ENCODE measurements at places on chromosomes 11 and 22.

- DNase-seq: no peak
These were observed 31.1 kb upstream of the WT1 start for GRCh38 chr11:32466279-32466915.

GRCh38 chr11:102957953-102958352, 2.4 kb upstream of the MMP13 start:
- DNase-seq: no peak

DNA sequence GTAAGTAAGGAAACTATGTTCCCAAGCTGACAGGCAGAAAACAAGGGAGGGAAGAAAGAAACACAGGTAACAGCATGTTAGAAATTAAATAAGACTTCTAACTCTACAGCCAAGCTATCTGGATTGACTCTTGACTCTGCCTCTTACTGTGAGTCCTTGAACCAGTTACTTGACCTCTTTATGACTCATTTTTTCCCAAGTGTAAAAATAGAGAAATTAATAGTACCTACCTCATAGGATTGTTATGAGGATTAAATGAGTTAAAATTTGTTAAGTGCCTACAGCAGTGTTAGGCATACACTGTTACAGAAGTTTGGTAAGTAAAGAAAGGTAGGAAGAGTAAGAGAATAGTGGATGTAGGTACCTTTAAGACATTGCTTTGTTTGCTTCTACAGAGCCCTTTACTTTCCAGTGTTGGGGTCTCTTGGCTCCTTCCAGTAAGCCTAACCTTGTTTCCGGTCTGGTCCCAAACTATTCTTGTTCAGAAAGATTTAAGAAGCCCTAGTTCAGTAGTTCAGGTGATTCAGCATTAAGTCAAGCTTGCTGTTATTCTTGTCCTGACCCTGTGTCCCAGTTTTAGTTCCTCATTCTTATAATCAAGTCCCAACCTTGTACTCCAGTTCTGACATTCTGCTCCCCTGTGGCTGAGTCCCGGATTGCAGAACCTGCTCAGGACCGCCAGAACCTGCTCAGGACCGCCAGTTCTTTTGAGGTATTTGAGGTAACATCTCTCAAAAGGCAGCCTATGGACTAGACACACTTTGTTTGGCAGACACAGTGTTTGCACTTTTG, 963.4 kb upstream of the CCDC90B start:
- DNase-seq: no peak

DNA sequence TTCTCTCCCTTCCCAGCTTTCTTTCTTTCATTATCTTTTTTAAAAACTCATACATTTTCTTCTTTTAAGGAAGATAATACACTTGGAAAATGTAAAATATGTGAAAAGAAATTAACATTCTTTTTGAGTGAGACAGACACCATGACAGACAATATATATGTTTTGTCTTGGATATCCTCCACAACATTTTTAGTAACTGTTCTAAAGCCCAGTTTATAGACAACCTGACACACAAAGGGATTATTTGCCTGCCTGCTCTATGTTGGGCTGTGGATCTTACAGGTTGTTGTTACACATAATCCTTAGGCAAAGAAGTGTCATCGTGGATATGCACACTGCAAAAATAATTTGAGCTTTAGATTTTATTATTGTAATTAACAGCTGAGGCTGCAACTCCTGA, 301.4 kb upstream of the PDGFD start:
- DNase-seq: no peak

GRCh38 chr22:28247667-28248363, 328.8 kb upstream of the PITPNB start:
- no peak for DNase-seq

- DNase-seq: no peak
These were observed 10.9 kb upstream of the CAPN5 start for GRCh38 chr11:77055913-77056312.

- no peak for DNase-seq
These were observed 45.2 kb downstream of the TBX1 start for GRCh38 chr22:19805821-19806212.

DNA sequence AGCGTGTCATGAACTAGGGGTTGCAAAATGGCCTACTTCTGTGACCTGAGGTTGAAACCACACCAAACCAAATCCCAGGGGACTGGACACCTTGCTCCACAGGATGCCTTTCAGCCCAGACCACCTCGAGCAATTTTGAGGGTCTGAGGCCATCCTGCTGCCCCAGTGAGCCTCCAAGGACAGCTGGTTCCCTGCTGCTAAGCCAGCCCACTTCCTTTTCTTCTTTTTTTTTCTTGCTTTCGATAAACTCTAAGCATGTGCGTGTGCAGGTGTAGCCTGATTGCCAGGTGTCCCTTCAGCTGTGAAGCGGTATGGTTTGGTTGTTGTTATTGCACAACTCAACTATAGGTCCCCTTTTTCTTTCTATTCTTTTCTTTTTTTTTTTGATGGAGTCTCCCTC, 2.7 kb downstream of the CRYBB1 start:
- DNase-seq: no peak

DNA sequence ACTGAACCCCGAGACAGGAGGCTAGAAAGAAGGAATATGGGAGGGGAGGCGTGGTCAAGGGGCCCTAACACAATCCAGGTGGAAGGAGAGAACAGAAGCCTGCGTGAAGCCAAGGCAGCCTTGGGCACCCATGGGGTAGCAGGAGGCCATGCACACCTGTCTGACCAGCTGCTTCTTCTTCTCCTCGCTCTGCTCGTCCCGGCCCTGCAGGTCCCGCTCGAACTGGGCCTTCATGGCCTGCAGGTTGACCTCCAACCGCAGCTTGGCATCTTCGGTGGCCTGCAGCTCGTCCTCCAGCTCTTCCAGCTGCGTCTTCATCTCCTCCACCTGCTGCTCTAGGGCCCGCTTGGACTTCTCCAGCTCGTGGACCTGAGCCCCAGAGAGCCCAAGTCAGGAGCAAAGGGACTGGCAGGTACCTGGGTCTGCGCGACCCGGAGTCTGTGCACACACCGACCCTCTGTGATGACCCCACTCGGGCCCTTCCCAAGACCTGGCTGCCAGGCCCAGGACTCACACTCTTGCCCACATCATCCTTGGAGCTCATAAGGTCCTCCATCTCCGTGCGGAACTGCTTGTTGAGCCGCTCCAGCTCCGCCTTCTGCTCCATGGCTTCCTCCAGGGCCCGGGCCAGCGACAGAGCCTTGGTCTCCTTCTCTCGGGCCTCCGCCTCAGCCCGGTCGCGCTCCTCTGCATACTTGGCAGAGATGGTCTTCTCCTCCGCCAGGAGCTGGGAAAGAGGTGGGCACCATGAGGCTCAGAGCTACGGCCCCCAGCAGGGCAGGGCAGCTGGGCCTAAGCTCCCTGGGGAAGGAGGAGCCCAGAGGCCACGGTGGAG, 35.9 kb downstream of the APOL1 start:
- no peak for DNase-seq

- DNase-seq: no peak
These were observed 125.3 kb downstream of the C11orf91 start for GRCh38 chr11:33575311-33575710.

DNA sequence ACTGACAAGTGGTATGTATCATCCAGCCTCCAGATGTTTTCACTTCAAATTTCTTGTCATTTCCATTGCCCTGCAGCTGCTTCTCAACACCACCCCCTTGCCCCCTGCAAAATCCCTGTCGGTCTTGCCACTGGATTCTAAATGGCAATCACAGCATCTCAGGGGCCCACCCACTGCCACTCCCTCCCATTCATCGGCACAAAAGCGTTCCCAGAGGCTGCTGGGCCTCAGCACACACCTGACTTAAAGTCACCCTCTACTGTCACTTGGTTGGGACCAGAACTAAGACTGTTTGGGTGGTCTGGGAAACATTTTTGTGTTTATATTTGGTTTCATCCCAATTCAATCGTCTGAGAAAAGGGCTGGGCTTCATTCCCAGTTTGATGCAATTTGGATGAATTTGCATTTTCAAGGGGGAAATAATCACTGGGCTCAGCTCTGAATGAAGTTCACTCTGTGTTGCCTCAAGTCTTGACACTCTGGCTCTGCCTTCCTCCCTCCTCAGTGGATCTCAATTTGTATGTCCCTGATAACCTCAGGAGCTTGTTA, 27.1 kb downstream of the SYT13 start:
- DNase-seq: no peak

DNA sequence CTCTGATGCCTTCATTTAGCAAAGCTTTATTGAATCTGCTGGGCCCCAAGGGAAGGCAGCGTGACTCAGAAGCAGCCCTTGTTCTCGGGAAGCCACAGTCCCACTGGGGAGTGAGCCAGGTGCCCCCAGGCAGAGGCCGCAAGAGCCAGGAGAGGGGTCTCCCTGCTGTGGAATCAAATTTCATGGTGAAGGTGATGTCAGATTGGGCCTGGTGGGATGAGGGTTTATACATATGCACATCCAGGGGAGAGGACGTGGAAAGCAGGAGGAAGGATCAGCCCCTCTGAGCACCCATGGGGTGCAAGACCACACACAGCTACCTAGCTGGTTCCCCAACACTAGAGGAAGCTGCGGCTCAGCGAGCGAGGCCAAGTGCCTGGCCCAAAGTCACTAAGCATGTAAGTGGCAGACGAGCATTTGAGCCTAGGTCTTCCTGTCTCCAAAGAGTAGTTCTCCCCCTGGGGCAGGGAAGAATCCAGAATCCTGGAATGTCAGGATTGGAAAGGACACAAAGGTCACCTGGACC, 2.0 kb downstream of the SYNGR1 start:
- DNase-seq: no peak

DNA sequence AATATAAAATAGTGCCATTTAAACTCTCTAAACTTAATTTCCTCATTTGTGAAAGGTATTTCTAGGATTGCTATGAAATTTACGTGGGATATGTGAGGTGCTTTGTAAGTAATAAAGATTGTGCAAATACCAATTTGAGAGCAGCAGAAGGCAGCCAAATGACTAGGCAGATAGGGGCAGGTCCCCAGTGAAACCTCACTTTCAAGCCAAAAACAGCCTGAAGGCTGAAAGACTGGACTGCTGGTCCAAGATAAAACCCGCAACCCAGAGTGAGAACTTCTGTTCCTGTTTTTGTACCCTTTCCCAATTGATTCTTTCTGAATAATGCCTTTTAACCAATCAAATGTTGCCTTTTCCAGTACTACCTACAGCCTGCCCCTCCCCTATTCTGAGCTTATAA, 7.2 kb downstream of the DTX4 start:
- no peak for DNase-seq

GRCh38 chr11:50298182-50298988, 265.7 kb downstream of the OR4C45 start:
- DNase-seq: no peak

DNA sequence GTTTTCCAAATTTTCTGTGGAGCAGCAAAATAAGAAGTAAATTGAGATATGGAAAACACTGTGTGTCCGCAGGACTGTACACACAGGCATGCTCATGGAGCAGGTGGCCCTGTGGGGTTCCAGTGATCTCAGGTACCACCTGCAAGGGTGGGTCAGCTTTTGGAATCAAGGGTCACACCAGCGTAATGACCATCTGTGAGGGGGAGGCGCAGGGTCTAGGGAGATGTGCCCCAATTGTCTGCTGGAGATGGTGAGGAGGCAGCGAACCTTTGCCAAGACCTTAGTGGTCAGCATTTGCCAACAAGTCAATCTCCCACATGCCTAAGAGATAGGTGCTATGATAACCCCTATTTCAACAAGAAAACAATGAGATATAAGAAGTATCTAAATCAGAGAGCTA, 49.4 kb downstream of the SHANK2 start:
- no peak for DNase-seq

DNA sequence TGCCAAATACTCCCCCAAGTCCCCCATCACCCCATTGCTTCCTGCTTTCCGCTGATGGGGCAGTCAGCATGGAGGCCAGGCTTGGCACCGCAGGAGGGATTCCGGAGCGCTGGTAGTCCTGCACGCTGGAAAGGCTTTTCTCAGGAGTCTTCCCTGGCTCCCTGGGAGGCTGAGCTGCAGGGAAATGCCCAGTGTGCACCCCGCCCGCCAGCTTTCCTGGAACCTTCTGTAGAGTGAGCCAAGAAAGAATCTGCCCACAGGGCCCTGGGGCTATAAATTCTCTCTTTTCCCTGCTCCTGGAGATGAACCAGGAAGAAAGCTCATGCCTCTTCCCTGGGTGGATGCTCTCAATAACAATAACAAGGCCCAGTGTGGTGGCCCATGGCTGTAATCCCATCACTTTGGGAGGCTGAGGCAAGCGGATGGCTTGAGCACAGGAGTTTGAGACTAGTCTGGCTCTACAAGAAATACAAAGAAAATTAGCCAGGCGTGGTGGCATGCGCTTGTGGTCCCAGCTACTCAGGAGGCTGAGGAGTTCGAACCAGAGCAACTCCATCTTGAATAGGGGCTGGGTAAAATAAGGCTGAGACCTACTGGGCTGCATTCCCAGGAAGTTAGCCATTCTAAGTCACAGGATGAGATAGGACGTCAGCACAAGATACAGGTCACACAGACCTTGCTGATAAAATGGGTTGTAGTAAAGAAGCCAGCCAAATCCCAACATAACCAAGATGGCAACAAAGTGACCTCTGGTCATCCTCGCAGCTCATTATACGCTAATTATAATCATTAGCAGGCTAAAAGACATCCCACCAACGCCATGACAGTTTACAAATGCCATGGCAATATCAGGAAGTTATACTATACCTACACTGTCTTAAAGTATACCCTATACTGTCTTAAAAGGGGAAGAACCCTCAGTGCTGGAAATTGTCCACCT, 46.4 kb upstream of the FTH1 start:
- DNase-seq: no peak

- DNase-seq: no peak
These were observed 36.6 kb downstream of the ZBTB44 start for GRCh38 chr11:130278151-130278550.

DNA sequence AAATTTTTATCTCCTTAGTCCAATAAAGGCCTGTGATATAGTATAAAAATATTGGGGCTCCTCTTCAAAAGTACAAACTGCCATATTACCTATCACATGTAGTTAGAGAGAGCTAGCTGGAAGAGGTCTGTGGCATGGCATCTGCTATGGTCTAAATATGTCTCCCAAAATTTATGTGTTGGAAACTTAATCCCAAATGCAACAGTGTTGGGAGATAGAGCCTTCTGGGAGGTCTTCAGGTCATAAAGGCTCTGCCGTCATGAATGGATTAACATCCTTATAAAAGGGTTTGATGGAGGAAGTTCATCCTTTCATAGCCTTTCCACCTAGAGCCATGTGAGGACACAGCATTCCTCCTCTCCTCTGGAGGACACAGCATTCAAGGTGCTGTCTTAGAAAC, 105.4 kb downstream of the RELT start:
- DNase-seq: no peak

DNA sequence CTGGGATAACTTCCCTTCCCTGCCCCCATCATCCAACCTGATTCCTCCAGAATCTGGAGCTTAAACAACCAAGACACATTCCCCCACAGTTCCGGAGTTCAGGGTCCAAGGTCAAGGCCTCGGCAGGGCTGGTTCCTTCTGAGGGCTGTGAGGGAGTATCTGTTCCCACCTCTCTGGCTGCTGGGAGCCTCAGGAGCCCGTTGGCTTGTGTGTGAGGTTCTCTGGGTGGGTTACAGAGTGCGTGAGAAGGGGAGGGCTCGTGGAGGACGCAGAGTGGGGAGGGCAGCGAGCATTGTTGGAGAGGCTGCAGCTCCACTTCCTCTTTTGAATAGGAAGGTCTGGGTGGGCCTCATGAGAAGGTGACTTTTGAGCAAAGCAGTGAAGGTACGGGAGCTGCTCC, 8.5 kb downstream of the SERHL2 start:
- DNase-seq: no peak
